DMS79 treated with DMSO at 0.1 percent for 48 hours (cell line): ENCODE measurements at places on chromosomes 3 and 15.

DNA sequence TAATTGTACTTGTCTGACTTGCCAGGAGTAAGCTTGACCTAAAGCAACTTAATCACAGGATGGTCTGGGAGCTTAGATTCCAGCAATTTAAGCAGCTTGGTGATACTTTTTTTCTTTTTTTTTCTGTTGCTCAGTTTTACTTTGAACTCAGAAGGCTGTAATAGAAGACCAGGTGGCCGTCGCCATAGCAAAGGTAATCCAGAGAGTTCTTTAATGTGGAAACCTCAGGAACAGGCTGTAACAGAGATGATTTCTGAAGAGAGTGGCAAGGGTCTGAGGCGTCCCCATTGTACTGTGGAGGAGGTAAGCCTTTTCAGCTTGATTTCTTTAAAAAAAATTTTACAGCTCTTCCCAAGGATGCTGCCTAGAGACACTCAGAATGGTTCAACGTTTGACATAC is 20.1 kb downstream of the SENP2 start:
- DNase-seq, result no peak

DNA sequence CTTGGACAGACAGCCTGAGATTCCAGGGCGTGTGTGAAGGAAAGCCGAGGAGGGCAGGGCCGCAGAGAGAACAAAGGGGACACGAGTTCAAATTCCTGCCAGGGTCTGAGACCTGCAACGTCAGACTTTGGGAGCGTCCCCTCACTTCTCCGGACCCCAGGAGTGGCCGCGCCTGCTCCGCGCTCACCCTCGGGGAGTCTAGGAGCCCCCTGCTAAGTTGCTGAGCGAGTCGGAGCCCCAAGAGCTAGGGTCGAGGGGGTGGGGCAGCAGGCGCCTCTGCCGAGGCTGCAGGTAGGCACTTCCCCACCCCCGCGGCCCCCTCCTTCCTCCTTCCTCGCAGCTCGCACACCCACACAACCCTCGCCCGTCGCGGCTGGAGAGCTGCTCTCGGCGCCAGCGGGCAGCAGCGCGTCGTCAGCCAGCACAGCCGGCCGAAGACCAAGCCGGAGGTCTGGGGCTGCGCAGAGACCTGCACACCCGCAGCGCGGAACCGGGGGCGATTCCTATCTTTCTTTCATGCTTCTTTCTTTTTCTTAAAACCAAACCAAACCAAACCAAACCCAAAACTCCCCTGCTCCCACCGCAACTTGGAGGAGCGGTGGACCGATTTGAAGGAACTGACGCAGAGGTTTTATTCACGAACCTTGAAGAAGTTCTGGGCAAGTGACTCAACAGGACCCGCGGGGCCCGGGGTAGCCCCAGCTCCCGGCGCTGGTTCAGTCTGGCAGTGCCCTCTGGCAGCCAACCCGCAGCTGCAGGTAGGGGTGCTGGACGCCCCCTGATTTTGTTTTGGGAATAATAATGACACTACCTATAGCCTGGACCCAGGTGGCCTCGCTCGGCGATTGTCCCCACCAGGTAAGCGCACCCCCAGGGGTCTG is at the start of gene ANKRD34C:
Gene ANKRD34C, plus strand, starts transcription at position 352 of the 881 bp plus-strand sequence. CDS start 10,563 bp downstream, outside the sequence.
- peak; percentile 23 for DNase-seq

DNA sequence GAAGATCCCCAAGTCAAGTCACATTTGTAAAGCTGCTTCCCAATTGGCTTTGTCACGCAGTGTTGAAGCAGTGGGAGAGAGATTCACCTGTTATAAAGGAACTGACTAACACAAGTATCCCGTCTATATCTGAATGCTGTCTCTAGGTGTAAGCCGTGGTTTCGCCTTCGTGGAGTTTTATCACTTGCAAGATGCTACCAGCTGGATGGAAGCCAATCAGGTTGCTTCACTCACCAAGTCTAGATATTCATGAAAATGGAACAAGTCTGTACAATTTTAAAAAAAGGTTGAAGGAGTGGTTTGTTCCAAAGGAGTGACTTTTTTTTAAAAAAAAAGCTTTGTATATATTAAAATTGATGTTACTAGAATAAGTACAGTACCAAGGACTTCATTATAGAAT is 11.7 kb downstream of the RBM5 start:
- DNase-seq, result no peak

DNA sequence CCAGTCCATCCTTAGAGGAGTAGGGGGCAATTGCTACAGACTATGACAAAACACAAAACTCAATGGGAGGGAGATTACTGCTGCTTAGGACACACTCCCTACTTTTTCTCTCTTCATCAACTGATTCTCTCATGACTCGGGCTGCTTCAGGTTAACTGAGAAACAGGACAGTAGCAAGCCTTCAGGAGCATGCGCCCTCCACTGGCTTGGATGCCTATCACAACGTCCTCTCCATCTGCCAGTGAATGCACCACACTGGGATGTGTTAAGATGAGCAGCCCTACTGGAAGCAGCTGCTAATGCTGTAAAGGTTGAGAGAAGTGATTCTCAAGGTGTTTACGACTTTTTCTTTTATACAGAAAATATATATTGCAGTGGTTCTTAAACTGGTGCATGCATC is 542.3 kb downstream of the EDEM1 start:
- no peak for DNase-seq

DNA sequence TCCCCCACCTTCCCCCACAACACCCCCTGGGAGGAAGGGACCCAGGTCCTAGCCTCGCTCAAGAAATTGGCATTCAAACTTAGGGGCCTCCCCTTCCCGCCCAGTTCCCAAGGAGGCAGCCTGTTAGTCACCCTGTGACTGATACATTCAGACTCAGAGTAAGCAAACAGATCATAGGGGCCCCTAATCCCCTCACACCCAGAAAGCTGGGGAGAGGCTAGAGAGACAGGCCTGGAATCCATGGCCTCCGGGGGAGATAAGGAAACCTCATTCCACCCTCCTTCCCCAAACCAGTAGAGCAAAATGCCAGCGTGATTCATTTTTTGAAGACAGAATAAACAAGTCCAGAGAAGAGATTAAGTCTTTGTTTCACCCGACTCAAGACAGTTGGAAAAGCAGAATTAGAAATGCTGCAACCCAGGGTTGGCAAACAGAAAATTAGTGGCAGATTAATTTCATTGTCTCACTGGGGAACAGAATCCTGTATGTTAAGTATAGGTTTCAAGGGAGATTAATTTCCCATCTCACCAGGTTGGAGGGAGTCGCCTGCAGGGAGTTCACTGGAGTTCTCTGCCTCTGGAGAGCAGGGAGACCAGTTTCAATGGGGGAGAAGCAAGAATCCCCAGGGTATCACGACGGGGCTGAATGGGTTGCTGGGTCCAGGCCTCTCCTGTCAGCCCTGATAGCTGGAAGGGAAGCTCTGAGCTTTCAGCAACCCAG is 268.3 kb downstream of the UACA start:
- no peak for DNase-seq

DNA sequence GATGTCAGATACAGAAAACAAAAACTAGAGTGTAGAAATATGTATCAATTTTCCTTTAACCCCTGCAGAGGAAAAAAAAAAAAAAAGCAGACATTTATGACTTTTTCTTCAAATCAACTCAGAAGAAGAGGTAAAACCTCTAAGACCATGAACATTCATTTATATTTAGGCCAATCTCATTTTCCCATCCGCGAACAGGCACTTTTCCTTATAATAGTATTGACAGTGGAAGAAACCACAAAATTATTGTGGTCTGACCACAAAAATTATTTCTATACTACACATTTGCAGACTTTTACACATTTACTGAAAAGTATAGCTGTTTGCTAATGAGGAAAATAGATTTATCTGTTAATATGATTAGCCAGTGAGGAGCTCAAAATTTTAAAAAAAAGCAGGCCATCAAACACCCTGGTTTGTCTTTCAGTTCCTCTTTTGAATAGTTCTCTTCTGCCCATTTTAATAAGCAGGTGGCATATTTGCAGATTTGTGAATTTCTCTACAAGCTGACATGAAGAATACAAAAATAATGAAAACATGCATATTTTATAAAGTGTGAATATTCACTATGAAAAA is 5.7 kb downstream of the OSBPL11 start:
- no peak for DNase-seq

- no peak for DNase-seq
These were observed 42.1 kb upstream of the HES1 start for GRCh38 chr3:194093842-194094241.

DNA sequence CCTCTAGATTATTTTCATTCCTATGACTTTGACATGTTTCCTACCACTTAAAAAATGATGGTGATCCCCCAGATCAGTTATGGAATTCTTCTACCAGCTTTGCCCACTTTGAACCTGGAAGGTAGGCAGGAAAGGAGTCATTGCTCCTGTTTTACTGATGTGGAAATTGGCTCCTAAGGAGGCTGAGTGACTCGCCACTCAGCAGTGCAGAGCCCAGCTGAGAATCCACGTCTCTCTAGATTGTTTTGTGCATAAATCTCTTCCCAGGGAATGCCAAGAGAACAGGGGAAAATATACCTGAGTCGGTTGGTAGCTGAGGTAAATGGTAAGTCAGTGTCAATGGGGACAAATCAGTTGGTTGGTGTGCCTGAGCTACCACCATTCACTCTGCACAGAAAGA is 4.7 kb downstream of the LTF start:
- DNase-seq, result no peak

DNA sequence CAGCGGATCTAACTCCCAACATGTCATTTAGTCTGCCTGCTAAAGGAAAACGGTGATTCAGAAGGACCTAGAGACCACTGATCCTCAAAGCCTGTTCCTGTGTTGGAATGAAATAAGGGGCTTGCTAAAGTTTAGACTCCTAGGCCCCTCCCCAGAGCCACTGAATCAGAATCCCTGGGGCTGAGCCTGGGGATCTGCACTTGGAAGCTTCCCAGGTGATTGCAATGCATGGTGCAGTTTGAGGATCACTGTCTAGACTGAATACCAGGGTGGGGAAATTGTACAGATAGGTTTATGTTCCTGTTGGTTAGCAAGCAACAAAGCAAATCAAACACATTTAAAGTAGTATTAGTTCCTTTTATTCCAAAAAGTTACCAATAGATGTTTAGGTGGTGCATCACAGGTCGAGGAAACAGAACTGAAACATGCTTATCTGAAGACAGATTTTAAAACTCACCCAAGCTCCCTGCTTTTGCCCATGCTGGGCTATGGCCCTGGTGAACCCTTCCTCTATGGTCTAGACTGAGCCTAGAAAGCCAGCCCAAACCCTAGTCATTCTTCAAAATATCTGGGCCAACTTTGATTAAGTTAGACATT is 29.6 kb upstream of the SPTBN5 start:
- no peak for DNase-seq

- no peak for DNase-seq
These were observed 46.6 kb upstream of the ATP2B2 start for GRCh38 chr3:10551821-10552630.

GRCh38 chr3:12339701-12340480 is 51.0 kb downstream of the PPARG start:
- no peak for DNase-seq

DNA sequence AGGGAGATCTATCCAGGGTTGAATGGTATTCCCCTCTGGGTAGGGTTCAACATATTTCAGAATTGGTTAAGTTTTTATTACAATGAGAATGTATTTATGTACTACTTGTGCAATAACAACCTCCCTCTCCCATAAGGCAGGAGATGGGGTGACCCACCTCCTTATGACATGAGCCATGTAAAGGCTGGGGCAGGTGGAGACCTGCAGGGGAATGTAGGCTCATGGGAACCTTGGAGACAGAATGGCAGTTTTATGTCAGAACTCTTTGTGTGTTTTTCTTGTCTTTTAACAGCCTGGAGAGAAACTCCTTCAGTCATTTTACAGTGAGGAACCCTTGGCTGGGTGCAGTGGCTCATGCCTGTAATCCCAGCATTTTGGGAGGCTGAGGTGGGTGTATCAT is 24.6 kb upstream of the INSYN1 start:
- DNase-seq, result no peak

GRCh38 chr3:42071904-42072812 is 19.0 kb upstream of the TRAK1 start:
- peak; percentile 27 for DNase-seq

- DNase-seq, result no peak
These were observed 35.7 kb upstream of the PARL start for GRCh38 chr3:183920416-183920815.

DNA sequence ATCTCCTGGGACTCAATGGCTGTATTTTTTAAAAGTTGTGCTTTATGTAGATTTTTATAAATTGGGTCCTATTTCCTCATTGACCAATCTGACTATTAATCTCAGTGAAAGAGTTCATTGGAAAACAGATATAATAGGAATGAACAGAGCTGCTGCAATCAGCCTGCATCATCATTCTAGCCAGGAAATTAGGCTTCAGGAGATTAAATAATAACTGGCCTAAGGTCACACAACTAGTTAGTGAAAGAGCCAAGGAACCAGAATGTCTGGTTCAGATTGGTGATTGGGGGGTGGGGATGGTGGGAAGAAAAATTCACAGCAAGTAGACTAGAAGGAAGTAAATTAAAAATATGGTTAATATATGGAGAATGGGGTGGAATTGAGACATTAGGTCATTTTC is 180.9 kb upstream of the ROPN1 start:
- no peak for DNase-seq
